ENCODE measurements at places on chromosomes 6 and 20.

GRCh38 chr20:21556398-21556797 lies 42.5 kb upstream of the NKX2-2 start:
- DNase-seq: no peak

- DNase-seq: no peak
Observed at GRCh38 chr6:43475516-43475915, 1.9 kb upstream of the TJAP1 start.

GRCh38 chr20:25468126-25469075 lies 60.9 kb downstream of the GINS1 start:
- no peak for DNase-seq

- no peak for DNase-seq
Observed at GRCh38 chr20:54456423-54456822, 19.0 kb upstream of the DOK5 start.

DNA sequence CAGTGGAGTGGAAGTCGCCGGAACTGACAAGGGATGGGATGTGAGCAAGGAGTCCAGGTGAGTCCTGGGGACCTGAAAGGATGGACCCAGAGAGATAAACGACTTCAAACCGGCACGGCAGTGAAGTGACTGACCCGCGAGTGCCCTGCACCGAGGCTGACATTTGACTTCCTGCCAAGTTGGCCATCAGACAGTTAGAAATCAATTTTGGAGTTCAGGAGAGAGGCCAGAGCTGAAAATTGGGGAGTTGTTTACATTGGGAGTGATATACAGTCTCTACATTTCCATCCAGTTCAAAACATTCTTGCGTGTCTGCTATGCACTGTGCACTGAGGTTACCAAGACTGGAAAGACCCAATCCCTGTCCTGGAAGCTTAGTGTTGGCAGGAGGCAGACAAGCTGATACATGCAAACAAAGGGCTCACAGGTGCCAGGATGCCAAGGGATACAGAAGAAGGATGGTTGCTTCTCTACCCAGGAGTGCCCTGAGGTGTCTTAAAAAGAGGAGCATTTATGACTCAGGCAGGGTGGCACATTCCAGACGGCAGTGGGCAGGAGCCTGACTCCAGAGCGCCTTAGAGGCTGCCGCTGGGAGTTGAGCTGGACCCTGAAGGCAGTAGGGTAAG lies 186.6 kb downstream of the MTHFD1L start:
- no peak for DNase-seq

DNA sequence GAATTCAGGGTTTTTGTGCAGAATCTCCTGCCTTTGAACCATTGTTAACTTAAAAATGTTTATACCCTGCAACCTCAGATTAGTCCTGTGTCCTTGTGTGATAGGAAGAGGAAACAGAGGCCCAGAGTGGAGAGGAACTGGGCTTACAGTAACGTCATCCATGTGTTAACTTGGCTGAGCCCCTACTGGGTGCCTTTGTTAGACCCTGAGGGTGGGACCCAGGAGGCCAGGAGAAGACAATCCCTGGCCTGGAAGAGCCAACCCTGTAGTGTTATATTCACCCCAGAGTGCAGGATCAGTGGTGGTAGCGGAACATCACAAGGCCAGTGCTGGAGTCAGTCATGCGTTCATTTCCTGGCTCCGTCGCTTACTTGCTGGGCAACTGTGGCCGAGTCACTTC lies 10.6 kb downstream of the MYLK2 start:
- DNase-seq: no peak

GRCh38 chr20:59117526-59117925 lies 46.1 kb upstream of the ZNF831 start:
- DNase-seq: no peak

GRCh38 chr6:120966321-120966720 lies 368.0 kb downstream of the TBC1D32 start:
- DNase-seq: no peak

DNA sequence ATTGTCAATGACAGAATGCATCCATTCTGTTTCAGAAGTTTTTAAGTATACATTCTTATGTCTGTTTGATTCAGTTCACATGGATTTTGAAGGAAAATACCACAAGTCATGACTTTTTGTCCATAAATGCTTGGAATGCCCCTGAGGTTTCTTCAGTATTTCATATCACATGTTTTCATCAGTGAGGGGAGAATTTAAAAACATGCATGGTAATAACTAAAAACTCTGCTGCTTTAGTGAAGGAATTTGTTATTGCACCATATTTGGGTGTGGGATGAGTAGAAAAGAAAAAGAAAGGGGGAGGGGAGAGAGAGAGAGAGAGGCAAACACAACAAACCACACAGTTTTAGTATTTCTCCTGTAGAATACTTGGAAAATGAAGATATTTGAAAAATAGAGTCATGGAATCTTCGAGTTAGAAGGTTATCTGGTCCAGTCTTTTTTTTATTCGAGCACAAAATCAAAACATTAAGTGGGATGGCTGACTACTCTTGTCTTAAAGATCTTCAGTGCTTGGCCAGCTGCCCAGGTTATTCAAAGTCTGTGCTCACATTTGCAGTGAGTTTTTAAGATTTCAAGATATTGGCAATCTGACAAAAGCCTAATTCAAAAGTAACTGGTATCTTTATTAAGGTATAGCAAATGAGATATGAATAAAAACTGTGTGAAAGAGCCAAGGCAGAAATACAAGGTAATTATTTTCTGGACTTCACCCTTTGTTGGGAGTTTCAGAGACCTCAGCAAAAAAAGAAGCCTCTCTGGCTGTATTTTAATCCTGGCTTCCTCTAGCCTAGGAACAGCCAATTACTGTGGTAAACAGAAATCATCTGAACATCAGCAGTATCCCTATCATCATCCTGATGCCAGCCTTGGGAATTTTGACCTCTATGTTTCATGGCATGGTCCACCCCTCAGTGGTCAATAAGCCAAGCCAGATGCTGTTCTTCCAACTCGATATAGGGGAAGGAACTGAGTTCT lies 687.9 kb upstream of the CITED2 start:
- DNase-seq: peak; percentile 92

DNA sequence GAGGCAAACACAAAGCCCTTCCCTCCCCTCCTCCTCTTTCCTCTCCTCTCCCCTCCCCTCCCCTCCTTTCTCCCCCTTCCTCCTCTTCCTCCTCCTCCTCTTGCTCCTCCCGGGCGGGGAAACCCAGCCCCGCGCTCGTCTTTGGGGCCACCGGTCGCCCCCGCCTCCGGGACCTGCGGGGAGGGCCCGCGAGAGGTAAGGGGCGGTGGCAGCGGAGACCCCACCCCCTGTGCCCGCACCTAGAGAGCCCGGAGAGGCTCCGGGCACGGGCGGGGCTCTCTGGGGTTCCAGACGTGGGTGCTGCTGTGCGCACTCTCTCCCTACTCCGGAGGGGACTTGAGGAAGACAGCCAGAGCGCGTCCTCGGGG lies at the start of gene RIN2:
Gene RIN2, plus strand, starts transcription at position 126 of the 368 bp plus-strand sequence. CDS start 131,344 bp downstream, outside the sequence.
- DNase-seq: no peak

- DNase-seq: no peak
Observed at GRCh38 chr6:56734335-56734734, 91.6 kb upstream of the DST start.

- peak; percentile 6 for DNase-seq
Observed at GRCh38 chr6:45001663-45002062, 326.5 kb upstream of the RUNX2 start.

GRCh38 chr6:162999575-163000285 lies 272.0 kb downstream of the PACRG start:
- peak; percentile 84 for DNase-seq

DNA sequence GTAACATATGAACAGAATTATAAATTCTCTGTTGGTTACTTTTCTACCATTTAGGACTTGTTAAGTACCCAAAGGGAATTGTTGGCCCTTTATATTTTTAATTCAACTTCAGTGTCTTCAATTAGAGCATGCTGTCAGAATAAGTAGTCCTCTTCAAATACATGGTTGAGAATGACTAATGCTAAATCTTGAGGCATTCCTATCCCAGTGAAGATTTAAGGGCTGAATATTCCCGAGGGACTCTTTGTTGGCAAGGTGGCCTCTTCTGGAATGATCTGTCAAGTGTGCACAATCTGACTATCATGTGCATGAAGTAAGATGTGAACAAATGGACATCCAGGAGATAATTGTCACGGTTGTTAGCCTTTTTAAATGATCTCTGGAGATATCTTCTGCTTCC lies 421.7 kb downstream of the BMP2 start:
- DNase-seq: no peak

DNA sequence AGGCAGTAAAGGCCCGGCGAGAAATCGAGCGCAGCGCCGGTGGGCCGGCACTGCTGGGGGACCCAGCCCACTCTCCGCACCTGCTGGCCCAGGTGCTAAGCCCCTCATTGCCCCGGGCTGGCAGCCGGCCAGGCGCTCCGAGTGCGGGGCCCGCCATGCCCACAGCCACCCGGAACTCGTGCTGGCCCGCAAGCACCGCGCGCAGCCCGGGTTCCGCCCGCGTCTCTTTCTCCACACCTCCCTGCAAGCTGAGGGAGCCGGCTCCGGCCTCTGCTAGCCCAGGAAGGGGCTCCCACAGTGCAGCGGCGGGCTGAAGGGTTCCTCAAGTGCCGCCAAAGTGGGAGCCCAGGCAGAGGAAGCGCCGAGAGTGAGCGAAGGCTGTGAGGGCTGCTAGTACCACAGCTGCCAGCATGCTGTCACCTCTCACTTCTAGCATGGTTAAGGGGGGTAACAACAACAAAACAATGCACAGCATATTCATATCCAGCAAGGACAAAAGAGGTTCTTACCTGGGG lies 11.3 kb upstream of the GMPR start:
- no peak for DNase-seq

- no peak for DNase-seq
Observed at GRCh38 chr6:16737925-16738324, 23.3 kb downstream of the ATXN1 start.
